EH (cell line): ENCODE measurements at places on chromosomes 12 and 14.
A peak's percentile ranks its signal among the peaks of the same experiment; 100 is the strongest.

DNA sequence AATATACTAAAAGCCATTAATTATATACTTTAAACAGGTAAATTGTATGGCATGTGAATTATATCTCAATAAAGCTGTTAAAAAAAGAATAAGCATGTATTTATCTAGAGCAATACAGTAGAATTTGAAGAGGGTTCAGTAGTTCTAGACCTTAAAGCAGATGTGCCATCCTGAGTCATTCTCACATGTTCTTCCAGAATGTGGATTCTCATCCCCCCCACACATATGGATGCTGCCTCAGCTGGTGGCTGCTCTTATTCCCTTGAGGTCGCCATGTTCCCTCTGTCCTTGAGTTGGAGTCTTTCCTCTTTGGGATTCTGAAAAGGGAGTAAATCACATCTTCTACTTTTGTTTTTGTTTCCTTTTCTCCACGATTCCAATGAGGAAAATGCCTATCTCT lies 321.3 kb downstream of the AEBP2 start:
- no peak for DNase-seq

- DNase-seq = peak; percentile 13
Observed at GRCh38 chr12:89884416-89884898, 175.8 kb upstream of the ATP2B1 start.

DNA sequence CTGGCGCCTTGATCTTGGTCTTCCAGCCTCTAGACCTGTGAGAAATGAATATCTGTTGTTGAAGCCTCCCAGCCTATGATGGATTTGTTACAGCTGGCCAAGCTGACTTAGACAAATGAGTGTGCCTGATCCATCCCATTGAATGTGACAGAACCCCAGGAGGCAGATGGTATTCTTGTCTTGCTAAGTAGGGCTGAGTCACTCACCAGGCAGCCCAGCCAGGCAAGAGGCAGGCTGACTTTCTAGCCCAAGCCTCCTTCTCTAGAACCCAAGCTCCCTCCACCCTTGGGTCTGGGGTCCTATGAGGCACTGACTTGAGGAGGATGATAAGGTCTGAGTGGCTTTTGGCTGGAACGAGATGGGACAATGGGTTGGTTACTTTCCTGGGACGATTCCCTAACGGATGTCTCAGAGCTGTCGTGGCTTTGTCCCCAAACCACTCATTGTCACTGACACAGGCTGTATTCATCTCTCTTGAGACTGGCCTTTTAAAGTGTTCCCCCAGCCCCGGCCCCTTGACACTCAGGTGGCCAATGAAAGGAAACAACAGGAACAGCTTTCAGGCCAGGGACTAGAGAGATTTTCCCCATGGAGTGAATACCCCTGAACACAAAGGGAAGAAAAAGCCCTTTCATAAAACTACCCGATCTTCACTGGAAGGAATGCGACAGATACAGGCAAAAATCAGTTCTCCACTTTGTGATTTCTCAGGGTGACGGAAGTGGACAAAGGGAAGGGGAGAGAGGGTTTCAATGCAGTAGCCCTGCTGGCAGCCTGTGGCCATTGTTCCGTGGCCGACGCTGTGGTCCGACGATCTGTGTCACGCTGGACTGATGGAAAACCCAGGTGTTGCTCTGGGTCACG lies 264.2 kb downstream of the AACS start:
- DNase-seq = peak; percentile 8

GRCh38 chr14:95614349-95614748 lies 71.9 kb upstream of the TCL1B start:
- no peak for DNase-seq

- DNase-seq = no peak
Observed at GRCh38 chr14:91636604-91637003, 95.3 kb downstream of the CATSPERB start.

GRCh38 chr12:92109613-92110012 lies 36.0 kb downstream of the BTG1 start:
- DNase-seq = no peak

DNA sequence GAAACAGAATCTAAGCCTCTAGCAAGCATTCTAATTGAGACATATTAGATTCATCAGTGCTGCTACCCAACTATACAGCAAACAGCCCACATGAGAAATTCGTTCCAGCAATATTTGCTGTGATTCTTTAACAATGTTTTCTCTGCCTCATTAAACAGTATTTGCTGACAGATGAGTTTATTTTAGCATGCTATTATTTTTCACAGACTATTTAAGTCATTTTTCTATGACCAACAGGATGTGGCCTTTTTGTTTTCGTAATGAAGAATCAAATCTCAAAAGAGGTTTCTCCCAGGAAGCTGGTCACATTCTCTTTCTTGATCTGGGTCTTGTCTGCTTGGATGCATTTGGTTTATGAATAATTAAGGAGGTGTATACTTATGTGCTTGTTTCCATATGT lies 23.2 kb upstream of the SERPINA12 start:
- peak; percentile 61 for DNase-seq
